Progenitor cell of endocrine pancreas (in vitro differentiated cells): ENCODE measurements at places on chromosomes 5 and 9.

GRCh38 chr5:82312373-82312856 lies 34.3 kb upstream of the RPS23 start:
- H3K27ac ChIP-seq = no peak overlapping the region
- no peaks in the 10 kb centered on the region for H3K27me3 ChIP-seq
- no peak overlapping the region for H3K4me3 ChIP-seq
- peaks cover 10% of the 10 kb centered on the region for H3K36me3 ChIP-seq
- peak; percentile 44 for DNase-seq
- H3K4me1 ChIP-seq = peaks cover 12% of the 10 kb centered on the region

GRCh38 chr5:14699807-14700400 lies 35.4 kb downstream of the OTULIN start:
- H3K27ac ChIP-seq = no peak overlapping the region
- no peak for DNase-seq
- no peaks in the 10 kb centered on the region for H3K4me1 ChIP-seq
- no peaks in the 10 kb centered on the region for H3K27me3 ChIP-seq
- H3K36me3 ChIP-seq = peaks cover 24% of the 10 kb centered on the region

GRCh38 chr5:150082374-150082773 lies 4.0 kb downstream of the CSF1R start:
- DNase-seq = no peak
- no peak overlapping the region for H3K4me3 ChIP-seq
- peaks cover 37% of the 10 kb centered on the region for H3K27me3 ChIP-seq
- H3K27ac ChIP-seq = no peak overlapping the region
- H3K4me1 ChIP-seq = peaks cover 5% of the 10 kb centered on the region

- H3K4me3 ChIP-seq = no peak overlapping the region
- peaks cover 10% of the 10 kb centered on the region for H3K36me3 ChIP-seq
- no peak for DNase-seq
Measured at GRCh38 chr5:128199611-128200010, 116.0 kb downstream of the SLC12A2 start.

DNA sequence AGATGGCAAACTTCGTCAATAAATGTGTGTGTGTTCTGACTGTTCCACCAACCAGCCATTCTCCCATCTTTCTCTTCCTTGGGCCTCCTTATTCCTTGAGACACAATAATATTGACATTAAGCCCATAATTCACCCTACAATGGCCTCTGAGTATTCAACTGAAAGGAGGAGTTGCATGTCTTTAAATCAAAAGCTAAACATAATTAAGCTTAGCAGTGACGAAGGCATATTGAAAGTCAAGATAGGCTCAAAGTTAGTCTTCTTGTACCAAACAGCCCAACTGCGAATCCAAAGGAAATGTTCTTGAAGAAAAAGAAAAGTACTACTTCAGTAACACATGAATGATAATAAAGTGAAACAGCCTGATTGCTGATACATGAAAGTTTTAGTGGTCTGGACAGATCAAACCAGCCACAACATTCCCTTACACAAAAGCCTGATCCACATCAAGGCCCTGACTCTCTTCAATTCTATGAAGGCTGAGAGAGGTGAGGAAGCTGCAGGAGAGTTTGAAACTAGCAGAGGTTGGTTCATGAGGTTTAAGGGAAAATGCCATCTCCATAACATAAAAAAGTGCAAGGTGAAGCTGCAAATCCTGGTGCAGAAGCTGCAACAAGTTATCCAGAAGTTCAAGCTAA lies 81.4 kb downstream of the DENND1A start:
- H3K4me3 ChIP-seq = no peak overlapping the region
- no peaks in the 10 kb centered on the region for H3K27me3 ChIP-seq
- DNase-seq = no peak
- no peaks in the 10 kb centered on the region for H3K4me1 ChIP-seq

GRCh38 chr5:106637275-106637674 lies 1033.5 kb downstream of the EFNA5 start:
- H3K4me1 ChIP-seq = peaks cover 15% of the 10 kb centered on the region
- H3K27ac ChIP-seq = no peak overlapping the region
- H3K27me3 ChIP-seq = no peaks in the 10 kb centered on the region
- no peak for DNase-seq
- H3K4me3 ChIP-seq = no peak overlapping the region
